ENCODE measurements at places on chromosomes 13 and 19. TPM values are rescaled to one million over a fixed set of nuclear protein-coding genes. Genes with fewer than 3 reads are reported as not detected.

Gene PSG3
- total RNA-seq, result not detected

Gene IQCN
- total RNA-seq, result 10.4 TPM

Gene RGS9BP
- total RNA-seq, result 0.16 TPM

Gene PLPPR2
- 6.0 TPM for total RNA-seq

Gene LILRB3
- total RNA-seq, result not detected

Gene ODAD3
- not detected for total RNA-seq

Gene KL
- total RNA-seq, result not detected

Gene SPTBN4
- 0.75 TPM for total RNA-seq

Gene DCT
- 0.28 TPM for total RNA-seq

Gene SERTM1
- not detected for total RNA-seq

Gene JOSD2
- 8.8 TPM for total RNA-seq

Gene PROZ
- not detected for total RNA-seq

Gene ATCAY
- not detected for total RNA-seq

Gene CRX
- not detected for total RNA-seq

Gene ITGBL1
- not detected for total RNA-seq

Gene FCHO1
- total RNA-seq, result 36.7 TPM

Gene ZNF441
- 1.9 TPM for total RNA-seq

Gene KCTD4
- not detected for total RNA-seq

Gene TNFSF9
- total RNA-seq, result 19.8 TPM

Gene TICAM1
- 9.4 TPM for total RNA-seq

Gene SIGLEC10
- 0.47 TPM for total RNA-seq

Gene PSG7
- not detected for total RNA-seq

Gene BAX
- total RNA-seq, result 55.7 TPM

Gene MBD3L2
- not detected for total RNA-seq

Gene MUC16
- total RNA-seq, result 0.03 TPM

Gene PGLYRP2
- not detected for total RNA-seq

Gene DLEU7
- not detected for total RNA-seq

Gene SLC44A2
- total RNA-seq, result 175 TPM

Gene LRG1
- total RNA-seq, result not detected

Gene DPF1
- not detected for total RNA-seq

Gene NOP53
- 924 TPM for total RNA-seq

Gene CD22
- total RNA-seq, result 9.1 TPM

Gene ATP8B3
- total RNA-seq, result 1.9 TPM

Gene KIR3DL1
- 0.19 TPM for total RNA-seq

Gene RFPL4AL1
- not detected for total RNA-seq

Gene ZNF112
- total RNA-seq, result not detected

Gene TSSK6
- 3.6 TPM for total RNA-seq

Gene CCDC194
- 0.79 TPM for total RNA-seq

Gene ZNF530
- 4.2 TPM for total RNA-seq

Data from CD8-positive, alpha-beta T cell (primary cell).